KBM-7 (cell line): ENCODE measurements at places on chromosomes 5 and 9.

- DNase-seq, result no peak
Observed at GRCh38 chr5:151451626-151452520, 4.5 kb downstream of the SLC36A1 start.

DNA sequence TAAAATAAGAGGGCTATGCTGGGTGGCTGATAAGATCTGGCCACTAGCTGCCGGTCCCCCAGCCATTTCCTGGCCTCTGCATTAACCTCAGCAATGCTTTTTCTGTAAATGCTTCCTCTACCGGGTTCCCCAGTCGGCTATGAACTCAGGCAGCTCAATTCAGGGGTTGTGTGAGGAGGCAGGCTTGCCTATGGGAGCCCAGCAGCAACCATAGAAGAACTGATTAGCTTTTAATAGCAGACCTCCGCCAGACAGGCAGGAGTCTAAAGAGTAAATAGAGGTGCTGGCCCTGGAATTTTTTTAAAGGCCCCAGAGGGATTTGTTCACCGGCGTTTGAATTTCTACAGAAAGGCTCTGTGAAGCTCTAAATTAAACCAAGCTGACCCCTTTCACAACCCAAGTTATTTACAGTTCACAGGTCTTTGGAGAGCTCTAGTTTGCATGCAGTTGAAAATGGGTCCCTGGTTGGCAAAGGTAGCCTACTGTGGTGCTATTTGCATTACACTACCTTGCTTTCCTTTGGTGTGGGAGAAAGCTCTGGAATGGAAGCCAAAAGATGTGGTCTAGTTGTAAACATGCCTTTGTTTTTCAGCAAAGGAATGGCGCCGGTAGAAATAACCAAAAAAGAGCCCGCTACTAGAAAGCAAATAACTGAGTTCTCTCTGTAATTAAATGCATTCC, 289.7 kb upstream of the SEMA6A start:
- DNase-seq, result peak; percentile 3

GRCh38 chr9:105658351-105658750, 3.9 kb upstream of the TAL2 start:
- DNase-seq, result no peak

- DNase-seq, result no peak
Observed at GRCh38 chr5:135458921-135459331, 6.8 kb upstream of the TIFAB start.

DNA sequence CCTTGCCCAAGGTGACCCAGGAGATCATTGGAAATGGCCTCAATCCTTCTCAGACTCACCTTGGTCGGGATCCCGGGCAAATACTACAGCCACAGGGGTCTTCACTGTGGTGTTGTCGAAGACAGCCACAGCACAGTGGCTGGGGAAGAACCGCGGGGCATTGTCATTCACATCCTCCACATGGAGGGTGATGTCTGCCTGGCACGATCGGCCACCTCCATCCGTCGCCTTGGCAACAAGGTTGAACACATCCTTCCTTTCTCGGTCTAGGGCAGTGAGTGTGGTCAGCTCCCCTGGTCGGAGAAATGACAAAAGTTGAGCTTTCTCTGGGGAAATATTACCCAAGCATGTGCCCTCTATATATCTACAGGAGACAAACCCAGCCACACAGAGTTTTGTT, 56.8 kb downstream of the FAT2 start:
- DNase-seq, result no peak

DNA sequence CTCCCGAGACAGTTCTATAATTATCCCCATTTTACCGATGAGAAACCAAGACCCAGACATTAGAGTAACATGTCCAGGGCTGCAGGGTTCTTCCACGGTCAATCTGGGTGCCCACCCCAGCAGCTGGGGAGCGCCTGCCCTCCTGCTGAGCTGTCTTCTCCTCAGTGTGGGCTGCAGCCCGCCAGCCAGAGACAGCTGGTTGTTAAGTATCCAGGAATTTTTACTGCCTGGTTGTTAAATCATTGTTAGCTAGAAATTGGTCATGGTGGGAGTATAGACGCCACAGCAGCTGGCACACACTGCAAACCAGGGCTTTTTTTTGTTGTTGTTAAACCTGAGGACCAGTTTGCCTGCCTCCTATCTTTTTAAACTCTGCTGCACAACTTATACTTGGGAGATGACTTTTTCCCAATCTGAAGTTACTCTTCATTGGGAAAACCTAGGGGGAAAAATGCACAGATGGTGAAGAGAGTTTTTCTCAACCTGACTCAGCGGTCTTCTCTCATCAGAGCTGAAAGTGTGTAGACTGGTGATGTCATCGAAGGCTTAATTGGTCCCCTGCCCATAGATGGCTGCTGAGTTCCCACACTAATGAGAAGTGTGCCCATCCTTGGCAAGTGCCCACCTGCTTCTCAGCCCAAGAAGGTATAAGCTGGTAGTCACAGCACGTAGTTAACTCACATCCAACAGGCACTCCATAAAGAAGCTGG, 208.6 kb downstream of the DRD1 start:
- no peak for DNase-seq

GRCh38 chr5:61290791-61291210, 41.3 kb upstream of the ZSWIM6 start:
- no peak for DNase-seq

GRCh38 chr5:123645024-123645603, 133.1 kb downstream of the CSNK1G3 start:
- DNase-seq, result no peak

GRCh38 chr5:10518347-10518746, 45.5 kb upstream of the ANKRD33B start:
- DNase-seq, result no peak

DNA sequence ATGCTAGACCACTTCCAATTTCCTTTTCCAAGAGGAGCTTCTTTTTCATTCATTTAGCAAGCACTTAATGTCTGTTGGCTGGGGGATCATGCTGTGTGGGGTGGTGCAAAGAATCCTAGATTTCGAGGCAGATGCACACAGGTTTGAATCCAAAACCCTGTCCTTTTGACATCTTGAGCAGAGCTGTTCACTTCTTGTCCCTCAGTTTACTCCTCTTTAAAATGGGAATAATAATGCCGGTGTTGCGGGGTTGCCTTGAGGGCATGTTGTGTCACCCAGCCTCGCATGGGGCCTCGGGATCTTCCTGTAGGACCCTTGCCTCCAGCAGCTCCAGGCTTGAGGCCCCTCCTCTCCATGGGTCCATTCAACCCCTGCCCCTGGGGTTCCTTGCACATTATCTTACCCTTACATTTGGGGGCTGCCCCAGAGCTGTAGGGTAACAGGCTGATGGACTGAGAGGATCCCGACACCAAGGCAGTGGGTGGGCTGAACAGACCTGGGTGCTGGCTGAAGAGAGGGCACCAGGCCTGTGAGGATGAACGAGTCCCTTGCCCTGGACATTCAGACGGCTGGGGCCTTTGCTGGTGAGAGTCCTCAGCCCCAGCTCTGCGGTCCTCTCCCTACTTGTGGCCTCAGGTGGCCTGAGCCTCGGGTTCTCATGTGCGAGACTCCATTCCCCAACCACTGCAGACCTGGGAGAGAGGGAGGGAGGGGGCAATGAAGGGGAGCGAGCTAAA, 145.8 kb downstream of the BARX1 start:
- DNase-seq, result no peak

GRCh38 chr5:57302164-57302563, 128.3 kb downstream of the GPBP1 start:
- peak; percentile 36 for DNase-seq

- DNase-seq, result no peak
Observed at GRCh38 chr5:34735491-34736426, 79.6 kb downstream of the RAI14 start.

- peak; percentile 44 for DNase-seq
Observed at GRCh38 chr5:5419291-5420210, 2.9 kb upstream of the ICE1 start.

DNA sequence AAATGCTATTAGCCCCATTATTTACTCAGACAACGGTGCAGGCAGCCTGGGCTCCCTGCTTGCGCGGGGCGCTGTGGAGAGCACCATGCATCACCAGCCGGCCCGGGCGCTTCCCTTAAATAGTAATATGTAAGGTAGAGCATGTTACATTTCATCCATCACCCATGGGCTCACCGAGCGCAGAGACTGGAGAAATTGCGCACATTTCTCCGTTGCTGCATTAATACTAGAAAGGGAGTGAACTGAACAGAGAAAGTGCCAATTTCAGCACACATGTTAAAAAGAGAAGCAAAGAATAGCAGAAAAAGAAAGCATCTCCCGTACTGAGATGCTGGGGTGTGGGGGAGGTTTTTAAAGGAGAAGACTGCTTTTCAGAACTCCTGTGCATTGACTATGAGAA, 400.3 kb downstream of the ZSWIM6 start:
- DNase-seq, result no peak

DNA sequence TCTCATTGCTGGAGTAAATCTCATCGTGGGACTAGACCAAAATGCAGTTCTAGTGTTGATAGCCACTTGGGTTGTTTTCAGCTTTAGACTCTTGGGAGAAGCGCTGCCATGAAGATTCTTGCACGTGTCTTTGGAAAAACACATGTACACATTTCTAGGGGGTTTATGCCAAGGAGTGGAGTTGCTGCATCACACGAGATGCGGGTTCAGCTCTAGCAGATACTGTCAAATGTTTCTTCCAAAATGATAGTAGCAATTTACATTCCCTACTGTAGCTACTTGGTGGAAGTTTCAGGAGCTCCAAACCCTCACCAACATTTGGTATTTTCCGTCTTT, 52.3 kb upstream of the CPLX2 start:
- no peak for DNase-seq

DNA sequence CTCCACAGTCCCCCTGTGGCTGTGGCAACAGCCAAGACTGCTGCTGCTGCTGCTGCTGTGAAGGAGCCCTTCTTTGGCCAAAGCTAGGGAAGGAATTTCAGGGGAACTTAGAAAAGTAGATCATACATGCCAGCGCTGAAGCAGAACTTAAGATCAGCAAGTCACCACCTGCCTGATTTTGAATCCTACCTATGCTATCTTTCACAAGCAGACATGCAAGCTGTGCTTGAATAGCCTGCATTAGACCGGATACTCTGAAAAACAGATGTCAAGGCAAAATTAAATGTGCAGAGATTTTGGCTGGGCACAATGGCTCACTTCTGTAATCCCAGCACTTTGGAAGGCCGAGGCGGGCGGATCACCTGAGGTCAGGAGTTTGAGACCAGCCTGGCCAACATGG, 99.3 kb upstream of the ZNF366 start:
- DNase-seq, result no peak

GRCh38 chr9:134915046-134915985, 2.4 kb downstream of the FCN1 start:
- DNase-seq, result no peak

DNA sequence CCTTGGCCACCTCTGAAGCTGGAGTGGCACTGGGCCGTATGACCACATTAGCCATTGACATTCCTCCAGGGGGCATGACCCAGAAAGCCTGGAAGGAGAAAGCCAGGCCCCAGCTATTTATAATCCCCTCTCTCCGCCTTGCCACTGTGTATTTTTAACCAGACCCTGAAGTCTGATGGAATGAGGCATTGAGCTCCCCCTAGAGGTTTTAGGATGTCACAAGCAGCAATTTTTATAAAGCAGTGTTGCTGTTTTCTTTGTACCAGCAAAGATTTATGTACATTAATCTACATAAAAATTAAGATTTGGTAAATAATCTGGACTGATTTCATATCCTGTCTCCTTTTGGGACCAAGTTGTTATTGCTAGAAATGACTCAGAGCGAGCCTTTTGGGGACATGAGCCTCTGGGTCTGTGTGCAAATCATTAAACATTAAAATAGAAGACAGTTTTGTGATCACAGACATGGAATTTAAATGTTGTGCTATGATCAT, 127.1 kb downstream of the TRIO start:
- DNase-seq, result peak; percentile 72

DNA sequence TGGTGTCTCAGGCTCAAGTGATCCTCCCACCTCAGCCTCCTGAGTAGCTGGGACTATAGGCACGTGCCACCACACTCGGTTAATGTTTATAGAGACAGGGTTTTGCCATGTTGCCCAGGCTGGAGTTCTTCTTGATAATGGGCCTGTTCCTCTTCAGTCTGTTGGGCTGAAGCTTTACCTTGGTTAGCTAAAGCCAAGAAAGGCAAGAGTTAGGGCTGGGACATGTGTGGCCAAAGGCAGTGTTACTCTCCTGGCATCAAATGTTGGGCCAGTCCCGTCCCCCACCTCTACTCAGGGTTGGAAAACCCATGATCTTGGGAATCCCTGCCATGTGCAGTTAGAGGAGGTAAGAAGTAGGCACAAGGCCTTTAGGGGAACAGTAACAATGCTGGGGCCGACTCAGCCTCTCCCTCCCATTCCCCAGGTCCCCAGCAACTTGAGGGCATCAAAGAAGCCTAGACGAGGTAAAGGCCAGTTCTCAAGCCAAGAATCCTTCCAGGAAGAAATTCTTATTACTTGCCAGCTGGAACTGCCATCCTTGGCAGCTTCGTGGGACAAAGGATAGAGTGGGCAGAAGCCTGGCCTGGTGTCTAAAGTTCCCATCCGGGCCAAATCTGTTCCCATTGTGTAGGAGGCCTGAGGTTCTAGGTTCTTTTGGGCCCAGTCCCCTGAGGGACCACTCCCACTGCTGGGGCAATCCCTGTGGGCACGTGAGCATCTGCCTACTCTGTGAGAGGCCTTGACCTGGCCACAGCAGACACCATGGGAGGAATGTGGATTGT, 4.5 kb downstream of the EGR1 start:
- DNase-seq, result no peak

GRCh38 chr5:79284846-79285245, 48.9 kb downstream of the JMY start:
- no peak for DNase-seq

GRCh38 chr5:179805529-179806249, 977 bp downstream of the MGAT4B start:
- DNase-seq, result peak; percentile 40

DNA sequence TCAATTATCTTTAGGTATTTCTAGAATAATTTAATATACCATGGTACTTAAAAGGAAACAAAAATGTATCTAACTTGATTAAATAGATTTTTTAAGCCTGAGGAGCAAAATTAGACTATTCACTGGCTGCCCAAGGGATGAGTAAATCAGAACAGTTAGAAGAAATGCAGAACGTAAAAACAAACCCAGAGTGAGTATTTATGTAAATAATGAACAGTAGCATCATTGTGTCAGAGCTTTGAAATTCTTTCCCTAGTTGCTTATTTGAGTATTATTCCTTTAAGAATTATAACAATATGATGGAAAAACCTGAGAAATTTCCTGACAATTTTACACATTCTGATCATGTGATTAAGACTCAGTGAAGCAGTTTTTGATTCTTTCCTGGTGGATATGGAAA, 200.9 kb downstream of the GDNF start:
- no peak for DNase-seq

DNA sequence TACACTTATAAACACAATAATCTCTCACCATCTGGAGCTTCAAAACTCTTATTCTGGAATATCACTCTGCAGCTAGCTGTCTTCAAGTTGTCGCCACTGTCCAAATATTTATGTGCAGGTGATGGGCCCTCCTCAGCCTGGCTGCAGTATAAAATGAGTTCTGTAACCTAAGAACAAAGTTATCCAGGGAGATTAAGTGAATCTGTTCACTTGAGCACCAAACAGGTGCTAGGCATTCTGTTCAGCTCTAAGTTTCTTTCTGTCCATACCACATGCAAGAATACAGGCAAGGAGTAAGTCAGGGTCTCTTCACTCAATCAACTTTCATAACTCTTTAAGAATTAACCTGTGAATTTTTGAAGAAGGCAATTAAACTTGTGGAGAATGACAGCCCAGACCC, 344.1 kb downstream of the PLK2 start:
- no peak for DNase-seq
